ENCODE measurements at places on chromosomes 11 and 22.

GRCh38 chr11:134837166-134837886 is 425.3 kb upstream of the B3GAT1 start:
- no peak for DNase-seq

GRCh38 chr11:5809905-5810795 is 1.4 kb downstream of the OR52N2 start:
- no peak for DNase-seq

DNA sequence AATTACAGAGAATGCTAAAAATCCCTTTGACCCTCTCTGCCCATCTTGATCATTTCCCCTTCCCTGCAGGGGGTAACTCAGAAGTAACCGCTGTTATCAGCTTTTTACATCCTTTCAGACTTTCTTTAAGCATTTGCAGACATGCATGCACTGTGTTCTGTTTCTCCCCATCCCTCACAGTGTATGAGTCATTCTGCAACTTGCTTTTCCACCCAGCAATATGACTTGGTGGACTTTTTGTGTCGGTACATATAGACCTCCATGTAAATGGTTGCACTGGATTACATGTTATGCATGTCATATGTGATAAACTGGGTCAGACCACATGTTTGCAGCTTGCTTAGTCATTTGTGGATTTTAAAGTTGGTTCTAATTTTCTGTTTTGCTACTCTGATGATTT is 87.7 kb upstream of the NECTIN1 start:
- no peak for DNase-seq

DNA sequence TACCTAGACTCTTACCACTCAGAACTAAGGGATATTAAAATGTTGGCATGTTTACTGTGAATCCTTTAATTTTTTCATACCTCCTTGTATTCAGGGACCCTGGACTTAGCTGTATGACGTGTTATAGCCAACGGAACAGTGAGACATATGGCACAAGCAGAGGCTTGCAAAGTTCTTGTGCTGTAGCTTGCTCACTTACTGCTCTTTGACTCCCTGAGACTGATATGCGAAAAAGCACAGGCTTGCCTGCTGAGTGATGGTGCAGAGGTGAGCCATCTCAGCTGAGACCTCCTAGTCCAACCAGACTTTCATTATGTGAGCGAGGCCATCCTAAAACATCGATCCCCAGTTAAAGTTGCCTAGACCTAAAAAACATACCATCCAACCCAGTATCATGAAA is 811.0 kb downstream of the METTL15 start:
- no peak for DNase-seq

- DNase-seq, result no peak
Measured at GRCh38 chr11:8672346-8672745, 10.1 kb downstream of the TRIM66 start.

DNA sequence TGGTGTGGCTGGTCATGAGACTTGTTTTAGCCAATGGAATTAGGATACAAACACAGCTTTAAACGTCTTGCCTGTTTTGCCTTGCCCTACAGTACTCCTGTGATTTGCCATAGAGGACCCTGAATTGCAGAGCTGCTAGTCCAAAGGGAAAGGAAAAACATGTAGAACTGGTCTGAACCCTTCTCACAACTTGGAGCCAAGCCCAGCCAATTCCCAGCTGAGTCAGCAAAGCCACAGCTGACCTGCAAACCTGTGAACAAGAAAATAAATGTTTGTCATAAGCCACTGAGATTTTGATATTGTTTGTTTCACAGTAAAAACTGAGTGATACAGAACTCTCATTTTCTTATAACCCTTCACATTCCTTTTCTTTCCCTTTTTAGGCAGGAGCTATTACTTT is 360.5 kb upstream of the API5 start:
- DNase-seq, result no peak

GRCh38 chr11:62897311-62897710 is 16.6 kb downstream of the SLC3A2 start:
- DNase-seq, result no peak

GRCh38 chr11:117477721-117478120 is 150.1 kb downstream of the CEP164 start:
- no peak for DNase-seq

DNA sequence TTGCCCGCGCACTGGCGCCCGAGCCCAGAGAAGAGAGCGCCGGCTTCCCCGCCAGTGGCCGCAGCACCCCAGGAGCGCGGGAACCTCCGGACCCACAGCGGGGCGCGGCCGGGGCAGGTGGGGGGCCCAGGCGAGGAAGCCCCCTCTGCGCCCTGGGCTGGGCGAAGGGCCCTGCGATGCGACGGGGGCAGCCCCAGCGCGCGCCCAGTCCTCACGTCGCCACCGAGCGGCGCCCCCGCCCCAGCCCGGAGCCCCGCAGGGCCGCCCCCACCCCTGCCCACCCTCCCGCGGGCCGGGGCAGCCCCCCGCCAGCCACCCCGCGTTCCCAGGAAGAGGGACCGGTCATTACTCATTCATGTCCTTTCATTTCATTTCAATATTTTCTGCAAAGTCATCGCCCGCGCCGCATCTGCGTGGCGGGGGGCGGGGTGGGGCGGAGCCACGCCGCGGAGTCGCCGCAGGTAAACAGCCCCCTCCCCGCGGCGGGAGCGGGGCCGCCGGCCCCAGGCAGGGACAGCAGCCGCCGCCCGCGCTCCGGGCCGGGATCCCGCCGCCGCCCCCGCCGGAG is 673 bp upstream of the PANX2 start:
- DNase-seq, result no peak

DNA sequence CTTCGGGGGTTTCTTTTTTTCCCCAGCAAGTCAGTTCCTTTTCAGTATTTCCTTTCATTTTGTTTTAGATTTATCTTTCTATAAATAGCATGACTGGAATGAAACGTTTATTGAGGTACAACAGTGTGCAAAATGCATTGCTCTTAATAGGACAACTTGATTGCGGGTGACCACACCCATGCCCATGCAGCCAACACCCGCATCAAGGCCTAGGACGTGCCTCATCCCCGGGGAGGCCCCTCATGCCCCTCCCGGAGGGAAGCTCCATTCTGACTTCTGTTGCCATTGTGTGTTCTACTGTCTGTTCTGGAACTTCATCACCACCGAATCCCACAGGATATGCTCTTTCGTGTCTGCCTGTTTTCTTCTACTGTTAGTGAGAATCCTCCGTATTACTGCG is 82.2 kb downstream of the RPS6KA4 start:
- no peak for DNase-seq

DNA sequence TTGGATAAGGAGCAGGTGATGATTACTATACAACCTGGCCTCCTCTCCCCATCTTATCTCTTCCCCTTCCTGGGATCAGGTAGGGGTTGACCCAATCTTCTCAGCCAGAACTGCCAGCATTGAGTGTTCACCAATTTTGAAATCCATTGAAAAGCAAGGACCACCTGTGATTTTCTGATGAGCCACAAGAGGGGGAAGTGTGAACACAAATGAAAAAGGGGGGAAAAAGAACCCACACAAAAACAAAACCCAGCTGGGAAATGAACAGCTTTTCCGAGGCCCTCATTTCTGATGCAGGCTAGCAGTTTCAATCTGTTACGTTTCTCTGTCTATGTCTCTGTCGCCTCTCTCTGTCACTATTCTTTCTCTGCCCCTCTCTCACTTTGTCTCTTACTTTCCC is 161.9 kb downstream of the INSC start:
- no peak for DNase-seq

GRCh38 chr11:32584921-32585320 is 1.3 kb downstream of the EIF3M start:
- no peak for DNase-seq

Measured in SK-N-DZ (cell line).